ENCODE measurements at places on chromosomes 4 and X.

GRCh38 chr4:119105605-119106004 lies 30.0 kb upstream of the MYOZ2 start:
- no peak for DNase-seq

- DNase-seq, result no peak
Measured at GRCh38 chr4:95838192-95838591, 1.7 kb upstream of the PDHA2 start.

- DNase-seq, result no peak
Measured at GRCh38 chr4:175394208-175394607, 417.9 kb downstream of the GPM6A start.

- DNase-seq, result no peak
Measured at GRCh38 chr4:141501395-141501794, 135.0 kb upstream of the IL15 start.

- no peak for DNase-seq
Measured at GRCh38 chr4:56692576-56692975, 11.5 kb upstream of the HOPX start.

DNA sequence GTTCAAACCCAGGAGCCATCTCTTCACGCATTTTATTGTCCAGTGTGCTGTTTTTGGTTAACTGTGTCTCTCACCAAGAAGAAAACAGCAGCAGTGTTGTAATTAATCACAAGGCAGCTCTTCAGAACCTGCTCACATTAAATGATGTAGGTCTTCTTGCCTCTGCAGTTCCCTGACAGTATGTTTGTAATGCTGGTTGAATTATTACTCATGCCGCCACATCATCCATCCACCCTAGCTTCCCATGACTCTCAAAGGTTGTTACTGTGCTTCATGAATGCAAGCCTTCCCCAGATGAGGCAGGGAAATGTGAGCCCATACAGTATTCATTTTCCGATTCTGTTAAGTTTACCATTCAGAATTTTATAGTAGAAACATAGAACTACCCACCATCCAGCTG lies 17.4 kb downstream of the TLR10 start:
- no peak for DNase-seq

GRCh38 chr4:54959651-54960116 lies 165.7 kb downstream of the KDR start:
- DNase-seq, result no peak

DNA sequence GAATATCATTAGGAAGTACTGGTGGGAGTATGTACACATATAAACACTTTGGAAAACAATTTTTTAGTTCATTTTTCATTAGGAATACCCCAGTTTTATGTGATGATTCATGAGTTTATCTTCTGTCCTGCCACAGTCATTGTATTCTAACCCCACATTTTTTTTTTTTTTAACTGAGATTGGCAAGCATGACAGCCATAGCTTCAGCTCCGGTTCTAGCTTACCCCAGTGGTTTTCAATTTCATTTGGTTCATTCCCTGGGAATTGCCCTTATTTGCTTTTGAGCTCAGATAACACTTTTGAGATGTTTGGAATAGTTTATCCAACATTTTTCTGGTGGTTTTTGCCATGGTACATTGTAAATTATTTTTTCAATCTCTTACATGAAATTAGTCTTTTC lies 21.0 kb upstream of the FMR1 start:
- DNase-seq, result no peak

- DNase-seq, result no peak
Measured at GRCh38 chr4:17367201-17367600, 144.7 kb downstream of the QDPR start.

DNA sequence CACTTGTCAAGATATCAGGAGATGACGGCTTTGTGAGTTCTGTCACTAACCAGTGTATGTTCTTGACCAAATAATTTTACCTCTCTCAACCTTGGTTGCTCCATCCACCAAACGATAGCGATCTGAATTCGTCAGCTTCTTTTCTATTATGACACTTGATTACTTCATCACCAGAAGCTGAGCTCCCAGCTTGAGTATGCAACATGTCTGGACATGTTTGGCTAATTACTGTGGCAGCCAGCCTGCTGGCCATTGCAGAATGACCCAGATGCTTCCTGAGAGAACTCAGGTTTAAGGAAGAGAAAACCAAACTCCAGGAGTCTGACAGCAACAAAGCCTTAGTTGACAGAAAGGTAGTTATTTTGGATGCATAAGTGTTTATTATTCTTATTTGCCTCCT lies 46.4 kb upstream of the PARM1 start:
- DNase-seq, result no peak

- DNase-seq, result no peak
Measured at GRCh38 chrX:10441464-10441863, 178.9 kb downstream of the MID1 start.

DNA sequence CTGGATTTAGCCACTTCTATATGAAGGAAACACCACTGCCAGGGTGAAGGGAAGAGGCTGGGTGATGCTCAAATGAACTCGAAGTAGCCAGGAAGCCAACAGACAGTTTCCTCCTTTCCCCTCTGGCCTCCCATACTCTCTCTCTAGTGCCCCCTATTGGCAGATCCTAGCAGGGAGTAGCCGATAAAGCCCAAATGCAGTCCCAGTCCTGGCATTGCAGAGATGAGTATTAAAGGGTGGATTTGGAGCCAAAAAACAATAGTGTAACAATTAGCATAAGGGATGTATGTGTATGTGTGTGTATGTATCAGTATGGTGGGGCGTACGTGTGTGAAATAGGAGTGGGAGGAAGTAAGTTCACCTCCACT lies 213.8 kb upstream of the LDB2 start:
- DNase-seq, result no peak

DNA sequence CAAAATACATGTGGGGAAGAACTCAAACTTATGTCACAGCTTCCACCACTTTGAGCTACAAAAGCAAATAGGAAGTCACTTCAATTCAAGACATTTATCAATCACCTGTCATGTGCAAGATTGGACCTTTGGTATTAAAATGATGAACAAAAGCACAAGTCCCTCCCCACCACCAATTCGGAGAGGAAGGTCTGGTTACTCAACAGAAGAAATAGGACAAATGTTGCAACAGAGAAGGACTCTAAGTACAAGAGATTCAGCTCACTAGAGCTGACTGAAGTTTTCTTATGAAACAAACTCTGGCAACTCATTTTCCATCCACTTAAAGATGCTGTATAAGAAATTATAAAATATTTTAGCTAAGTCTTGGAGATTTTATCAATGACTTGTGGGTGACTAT lies 16.0 kb upstream of the MMRN1 start:
- DNase-seq, result no peak

DNA sequence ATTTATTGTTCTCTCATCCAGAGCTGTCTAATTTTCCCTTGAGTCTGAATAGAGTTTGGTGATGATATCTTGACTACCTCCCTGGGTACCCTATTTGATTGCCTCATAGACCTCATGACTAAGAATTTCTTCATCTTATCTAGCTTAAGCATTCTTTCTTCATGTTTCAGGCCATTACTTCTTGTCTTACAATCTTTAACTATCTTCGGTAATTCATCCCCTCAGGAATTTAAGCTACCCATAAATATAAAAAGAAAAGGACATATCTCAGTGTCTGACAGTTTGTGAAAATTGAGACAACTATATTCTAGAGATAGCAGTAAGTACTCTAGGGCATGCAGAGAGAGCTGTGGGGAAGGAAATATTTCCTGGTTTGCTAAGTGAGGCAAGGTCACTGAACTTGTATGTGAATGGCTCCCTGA lies 466.1 kb upstream of the GRID2 start:
- no peak for DNase-seq

GRCh38 chr4:156237231-156237630 lies 283.6 kb upstream of the CTSO start:
- DNase-seq, result no peak

- DNase-seq, result no peak
Measured at GRCh38 chrX:152893980-152894610, 3.8 kb upstream of the ZNF185 start.

- DNase-seq, result no peak
Measured at GRCh38 chr4:165723051-165723795, 149.8 kb upstream of the TLL1 start.

DNA sequence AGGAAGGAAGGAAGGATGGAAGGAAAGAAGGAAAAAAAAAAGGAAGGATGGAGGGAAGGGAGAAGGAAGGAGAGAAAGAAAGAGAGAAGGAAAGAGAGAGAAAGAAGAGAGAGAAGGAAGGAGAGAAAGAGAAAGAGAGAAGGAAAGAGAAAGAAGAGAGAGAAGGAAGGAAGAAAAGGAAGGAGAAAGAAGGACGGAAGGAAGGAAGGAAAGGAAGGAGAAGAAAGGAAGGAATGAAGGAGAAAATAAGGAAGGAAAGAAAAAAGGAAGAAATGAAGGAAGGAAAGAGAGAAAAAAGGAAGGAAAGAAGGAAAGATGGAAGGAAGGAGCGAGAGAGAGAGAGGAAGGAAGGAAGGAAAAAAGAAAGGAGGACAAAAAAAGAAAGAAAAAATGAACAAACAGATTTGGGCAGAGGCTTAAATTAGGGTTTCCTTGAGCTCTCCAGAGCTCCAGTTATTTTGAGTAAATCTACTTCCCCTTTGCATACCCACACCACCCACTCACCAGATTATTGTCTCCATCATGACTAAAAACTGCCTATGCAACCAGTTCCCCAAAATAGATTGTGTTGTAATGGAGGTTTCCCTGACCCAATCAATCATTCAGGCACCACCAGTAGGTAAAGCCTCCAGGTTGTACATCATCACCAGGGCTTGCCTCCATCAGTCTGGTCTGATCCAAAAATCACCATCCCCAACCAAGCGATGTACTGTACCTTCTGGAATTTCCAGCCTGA lies 1722.9 kb upstream of the PCDH10 start:
- no peak for DNase-seq

- no peak for DNase-seq
Measured at GRCh38 chrX:39734174-39734776, 363.5 kb downstream of the BCOR start.

DNA sequence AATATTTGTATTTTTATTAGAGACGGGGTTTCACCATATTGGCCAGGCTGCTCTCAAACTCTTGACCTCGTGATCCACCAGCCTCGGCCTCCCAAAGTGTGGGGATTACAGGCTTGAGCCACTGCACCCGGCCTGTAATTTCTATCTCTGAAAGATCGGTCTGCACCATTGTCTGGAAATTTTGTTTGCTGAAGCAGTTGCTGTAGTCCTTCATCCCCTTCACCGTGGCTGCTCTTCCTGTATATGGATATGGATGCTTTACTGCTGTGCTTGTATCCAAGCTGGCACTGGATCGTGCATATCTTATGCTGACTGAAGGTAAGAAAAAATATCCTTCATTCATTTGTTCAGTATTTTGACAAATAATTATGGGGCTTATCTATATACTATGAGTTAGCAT lies 338.4 kb upstream of the GNPDA2 start:
- DNase-seq, result no peak

GRCh38 chr4:100169491-100170485 lies 20.5 kb downstream of the DDIT4L start:
- DNase-seq, result no peak

DNA sequence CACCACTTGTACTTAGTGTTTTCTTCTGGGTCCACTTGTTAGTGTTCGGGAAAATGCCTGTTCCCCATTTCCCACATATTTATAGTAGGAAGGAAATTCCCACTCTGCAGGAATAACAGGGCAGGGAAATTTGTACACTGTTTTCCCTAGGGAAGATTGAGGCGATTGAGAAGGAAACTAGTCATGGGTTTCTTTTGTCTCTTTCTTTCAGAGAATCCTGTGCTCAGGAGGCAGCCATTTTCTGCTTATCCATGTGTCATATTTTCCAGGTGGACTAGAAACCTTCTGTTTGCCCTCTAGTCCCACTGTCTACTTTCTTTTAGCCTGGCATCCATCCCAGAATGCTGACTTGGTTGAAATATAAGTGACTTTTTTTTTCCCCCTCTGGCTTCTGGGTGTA lies 299.1 kb upstream of the ANKRD50 start:
- DNase-seq, result no peak

DNA sequence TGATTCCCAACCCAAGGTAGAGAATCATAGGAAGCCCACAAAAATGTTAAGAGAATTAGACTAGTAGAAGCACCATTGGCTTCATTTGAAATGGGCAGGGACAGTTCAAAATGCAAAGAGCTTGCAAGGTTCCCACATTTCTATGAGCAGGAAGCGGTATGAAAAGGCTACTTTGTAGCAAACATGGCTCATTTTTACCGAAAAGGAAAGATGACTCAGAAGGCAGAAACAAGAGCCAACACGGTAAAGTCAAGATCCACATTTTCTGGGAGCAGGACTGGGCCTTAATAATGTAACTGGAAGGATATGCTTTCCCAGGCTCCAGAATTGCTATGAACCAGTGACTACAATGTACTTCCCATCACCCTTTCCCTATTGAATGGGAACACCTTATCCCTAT lies 89.5 kb downstream of the GLRA3 start:
- no peak for DNase-seq

DNA sequence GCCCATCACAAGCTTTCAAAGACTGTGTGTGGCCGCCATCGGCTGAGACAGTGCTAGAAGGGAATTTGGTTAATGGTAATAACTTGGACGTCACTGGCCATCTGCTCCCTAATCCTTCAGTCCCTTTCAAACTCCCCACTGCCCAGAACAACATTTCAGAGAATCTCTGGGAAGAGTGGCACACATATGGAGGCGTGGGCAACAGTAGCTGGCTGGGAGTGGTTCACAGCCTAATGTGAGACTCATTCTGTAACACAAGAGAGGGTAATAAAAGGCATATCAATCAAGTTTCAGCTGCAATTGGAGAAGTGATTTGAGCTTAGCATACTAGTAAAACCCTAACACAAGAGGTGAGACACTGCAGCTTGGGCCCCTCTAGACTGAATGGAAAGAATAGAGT lies 15.4 kb downstream of the SMIM10 start:
- no peak for DNase-seq

- DNase-seq, result no peak
Measured at GRCh38 chrX:56963377-56963776, 32.0 kb downstream of the SPIN3 start.

DNA sequence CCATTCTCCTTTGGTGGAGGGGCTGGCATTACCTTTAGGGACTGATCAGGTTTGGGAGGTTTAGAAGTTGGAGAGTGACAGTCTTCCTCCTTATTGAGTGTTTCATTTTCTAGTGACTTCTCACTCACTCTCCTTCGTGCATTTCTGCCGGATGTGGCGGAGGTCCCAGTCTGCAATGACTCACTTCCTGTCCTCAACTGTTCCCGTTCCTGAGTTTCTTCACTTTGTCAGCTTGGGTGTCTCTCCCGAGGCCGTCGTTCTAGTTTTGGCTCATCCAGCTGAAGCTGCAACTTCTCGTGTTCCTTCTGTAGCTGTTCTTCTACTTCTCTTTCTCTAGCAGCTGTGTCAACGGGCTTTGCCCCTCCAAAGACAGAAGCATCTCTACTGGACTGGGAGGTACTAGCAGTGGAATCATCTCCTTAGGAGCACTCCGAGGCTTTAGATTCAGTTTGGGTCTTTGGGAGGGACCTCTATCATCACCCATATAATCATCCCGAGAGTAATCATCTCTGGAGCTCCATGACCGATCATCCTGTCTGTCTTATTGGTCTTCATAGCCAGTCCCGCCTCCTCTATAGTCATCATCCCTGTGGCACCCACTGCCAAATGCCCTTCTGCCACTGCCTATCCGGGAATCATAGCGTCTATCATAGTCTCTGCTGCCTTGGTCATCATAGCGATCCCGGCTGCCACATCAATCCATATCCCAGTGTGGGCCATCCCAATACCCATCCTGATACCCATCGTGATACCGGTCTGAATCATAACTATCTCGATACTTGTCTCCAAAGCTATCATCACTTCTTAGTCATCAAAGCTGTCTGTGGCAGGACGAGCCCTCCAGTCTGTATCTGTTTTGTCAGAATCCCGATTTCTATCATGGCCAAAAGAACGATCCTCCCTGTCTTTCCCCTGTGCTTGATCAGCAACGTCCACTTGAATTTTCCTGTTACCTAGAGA lies 35.3 kb upstream of the VSIG4 start:
- no peak for DNase-seq
